ENCODE measurements at places on chromosomes 3 and 15. TPM values are rescaled to one million over a fixed set of nuclear protein-coding genes. Genes with fewer than 3 reads are reported as not detected.

DNA sequence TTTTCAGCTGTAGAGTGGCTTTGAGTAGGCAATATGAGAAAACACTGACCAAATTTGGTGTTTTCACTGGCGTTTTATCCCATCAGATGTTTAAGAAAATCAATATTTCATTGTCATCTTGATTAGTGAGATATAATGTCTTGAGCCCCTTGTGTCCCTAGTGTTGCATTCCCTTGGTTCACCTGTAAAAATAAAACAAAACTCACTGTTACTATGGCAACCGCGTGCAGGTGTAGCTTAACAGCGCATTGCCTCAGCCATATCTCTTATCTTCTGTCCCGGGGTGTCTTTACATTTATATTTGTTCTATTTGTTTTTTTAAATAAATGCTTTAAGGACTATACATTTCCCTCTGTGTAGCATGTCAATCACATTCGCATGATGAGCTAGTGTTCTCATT lies 551.6 kb downstream of the ZIC1 start:
- no peak for DNase-seq

- DNase-seq, result no peak
Observed at GRCh38 chr3:23665741-23666140, 140.0 kb upstream of the UBE2E1 start.

DNA sequence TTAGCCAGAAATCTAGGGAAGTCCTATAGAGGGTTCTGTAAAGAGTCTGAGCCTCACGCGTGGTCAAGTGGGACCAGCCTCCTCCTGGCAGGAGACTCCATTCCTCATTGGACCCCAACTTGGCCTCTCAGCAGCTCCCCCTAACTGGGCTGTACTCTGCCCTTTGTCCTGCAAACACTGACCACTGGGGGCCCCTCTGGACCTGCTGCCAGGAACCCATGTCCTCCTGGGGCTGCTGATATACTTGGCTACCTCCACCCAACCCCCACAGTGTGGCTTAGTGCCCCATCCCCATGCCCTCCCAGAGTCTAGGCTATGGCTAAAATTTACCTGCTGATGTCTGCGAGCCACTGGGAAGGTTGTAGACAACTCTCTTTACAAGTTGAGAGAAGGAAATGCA lies 62.7 kb downstream of the UBP1 start:
- peak; percentile 22 for DNase-seq

GRCh38 chr3:112671930-112672715 lies 31.2 kb upstream of the CCDC80 start:
- no peak for DNase-seq

DNA sequence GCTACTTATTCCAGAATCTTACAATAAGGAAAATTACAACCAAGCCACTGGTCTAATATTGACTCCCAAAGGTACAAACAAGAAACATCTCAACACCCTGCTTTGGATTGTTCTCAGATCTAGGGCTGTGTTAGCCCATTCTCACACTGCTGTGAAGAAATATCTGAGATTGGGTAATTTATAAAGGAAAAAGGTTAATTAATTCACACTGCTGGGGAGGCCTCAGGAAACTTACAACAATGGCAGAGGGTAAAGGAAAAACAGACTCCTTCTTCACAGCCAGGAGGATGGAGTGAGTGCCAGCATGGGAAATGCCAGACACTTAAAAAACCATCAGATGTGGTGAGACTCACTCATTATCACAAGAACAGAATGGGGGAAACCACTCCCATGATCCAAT lies 208.3 kb downstream of the ULK4 start:
- no peak for DNase-seq

GRCh38 chr3:17964108-17964507 lies 221.7 kb upstream of the TBC1D5 start:
- no peak for DNase-seq

DNA sequence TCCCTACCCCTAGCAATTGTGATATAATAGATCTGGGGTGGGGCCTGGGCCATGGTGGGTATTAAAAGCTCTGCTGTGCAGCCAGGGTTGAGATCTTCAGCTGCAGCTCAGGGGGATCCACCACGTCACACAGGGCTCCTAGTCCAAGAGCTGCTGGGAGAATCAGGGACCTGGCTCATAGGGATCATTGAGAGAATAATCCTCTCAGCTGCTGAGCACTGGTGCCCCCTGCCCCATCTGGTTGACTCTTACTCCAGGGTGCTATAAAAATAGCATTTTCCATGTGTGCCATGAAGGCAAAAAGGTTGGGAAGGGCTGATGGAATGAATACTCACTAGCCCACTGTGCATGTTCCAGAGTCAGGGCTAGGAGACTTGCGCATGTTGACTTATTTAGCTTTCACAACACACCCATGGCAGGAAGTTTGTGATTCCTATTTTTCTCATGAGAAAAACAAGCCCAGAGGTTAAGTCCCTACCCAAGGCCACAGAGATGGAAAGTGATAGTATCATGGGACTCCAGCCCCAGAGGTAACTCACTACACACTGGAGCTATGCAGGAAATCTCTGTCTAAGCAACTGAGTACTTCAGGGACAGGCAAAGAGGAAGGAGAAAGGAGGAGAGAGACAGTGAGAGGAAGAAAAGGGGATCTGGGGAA lies 94.6 kb upstream of the HERC1 start:
- DNase-seq, result no peak

- DNase-seq, result no peak
Observed at GRCh38 chr3:63791974-63792373, 27.1 kb upstream of the C3orf49 start.

DNA sequence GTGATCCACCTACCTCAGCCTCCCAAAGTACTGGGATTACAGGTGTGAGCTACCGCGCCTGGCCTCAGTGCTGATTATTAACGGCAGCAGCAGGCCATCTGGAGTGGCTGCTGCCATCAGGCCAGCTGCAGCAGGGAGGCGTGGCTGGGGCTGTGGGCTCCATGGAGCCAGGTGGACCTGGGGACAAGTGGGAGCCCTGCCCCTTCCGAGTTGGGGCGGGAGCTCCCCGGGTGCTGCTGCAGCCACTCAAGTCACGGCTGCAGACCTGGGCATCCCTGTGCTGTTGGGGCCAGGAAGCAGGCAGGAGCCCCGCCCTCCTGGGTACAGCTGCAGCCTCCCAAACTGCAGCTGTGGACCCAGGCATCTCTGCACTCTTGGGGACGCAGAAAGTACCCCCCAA lies 23.9 kb downstream of the LRRC49 start:
- no peak for DNase-seq

- DNase-seq, result no peak
Observed at GRCh38 chr3:102096066-102096465, 246.8 kb downstream of the NFKBIZ start.

Gene SHF
- total RNA-seq, result 40.0 TPM

Gene IL16
- not detected for total RNA-seq

Gene TUSC7
- total RNA-seq, result not detected

Gene SLC6A11
- total RNA-seq, result 0.24 TPM

Measured in H7 (cell line).